Uterine smooth muscle cell (primary cell): ENCODE measurements at places on chromosomes 6 and 20. TPM values are rescaled to one million over a fixed set of nuclear protein-coding genes. Genes with fewer than 3 reads are reported as not detected.

Gene AKAP7
- 3.2 and 5.6 TPM in 2 replicates for total RNA-seq

Gene PSORS1C2
- total RNA-seq, result not detected in 2 replicates

Gene NRSN1
- total RNA-seq, result not detected in 2 replicates

Gene NPEPL1
- total RNA-seq, result 19.3 and 28.2 TPM in 2 replicates

Gene TMEM63B
- 25.3 and 32.9 TPM in 2 replicates for total RNA-seq

Gene STMND1
- total RNA-seq, result not detected in 2 replicates

Gene SIRPB2
- total RNA-seq, result not detected in 2 replicates

Gene PTCRA
- total RNA-seq, result not detected in 2 replicates

Gene LY6G6C
- total RNA-seq, result not detected in 2 replicates

Gene OR12D3
- total RNA-seq, result not detected in 2 replicates

Gene TCF21
- total RNA-seq, result 1.9 and 5.5 TPM in 2 replicates

Gene SYNDIG1
- 0.33 and 0.37 TPM in 2 replicates for total RNA-seq

Gene DLL1
- 1.00 and 1.3 TPM in 2 replicates for total RNA-seq

Gene DAAM2
- 3.8 and 6.5 TPM in 2 replicates for total RNA-seq

Gene PHF3
- 71.9 and 74.9 TPM in 2 replicates for total RNA-seq

Gene MTFR2
- total RNA-seq, result 1.6 and 8.1 TPM in 2 replicates

Gene LZTS3
- 4.3 and 6.5 TPM in 2 replicates for total RNA-seq

Gene C6orf58
- total RNA-seq, result not detected in 2 replicates

Gene RPS6KA2
- 41.1 and 74.6 TPM in 2 replicates for total RNA-seq

Gene MAFB
- 0.33 and 0.75 TPM in 2 replicates for total RNA-seq
